HT1080 (cell line): ENCODE measurements at places on chromosomes 6 and 20.

DNA sequence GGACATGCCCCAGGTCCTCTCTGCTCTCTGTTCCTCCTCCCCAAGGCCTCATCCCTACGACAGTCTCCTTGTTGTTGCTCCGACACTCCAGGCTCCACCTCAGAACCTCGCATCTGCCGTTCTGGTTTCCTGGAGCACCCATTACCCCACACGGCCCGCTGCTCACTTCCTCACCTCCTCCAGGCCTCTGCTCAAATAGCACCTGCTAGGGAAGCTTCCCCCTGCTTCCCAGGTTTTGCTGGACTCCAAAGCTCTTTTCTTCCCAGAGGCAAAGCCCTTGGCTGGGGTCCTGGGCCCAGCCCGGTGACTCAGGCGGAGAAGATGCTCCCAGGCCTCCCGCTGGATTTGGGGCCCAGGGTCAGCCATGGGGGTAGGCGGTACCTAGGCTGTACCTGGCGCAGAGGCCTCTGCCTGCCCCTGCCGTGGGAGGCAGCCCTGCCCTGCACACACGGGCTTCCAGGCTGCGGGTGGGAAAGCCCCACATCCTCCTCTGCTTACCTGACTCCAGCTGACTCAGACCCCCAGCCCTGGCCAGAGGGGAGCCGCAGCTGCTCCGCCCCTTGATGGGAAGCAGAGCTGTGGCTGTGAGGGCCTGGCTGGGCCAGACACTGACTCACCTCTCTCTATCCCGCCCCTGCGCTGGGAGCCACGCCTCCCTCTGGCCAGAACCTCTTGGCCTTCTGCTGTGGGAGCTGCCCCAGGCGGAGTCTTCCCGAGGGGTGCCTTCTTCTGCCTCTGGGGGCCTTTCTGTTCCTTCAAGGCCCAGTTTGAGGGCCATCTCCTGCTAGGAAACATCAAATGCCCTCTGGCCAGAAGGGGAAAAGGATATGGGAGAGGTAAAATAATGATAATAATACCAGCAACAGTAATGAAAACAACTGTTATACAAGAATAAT lies 130.5 kb downstream of the CEBPB start:
- DNase-seq = peak; percentile 94

GRCh38 chr6:55979526-55979925 lies 104.1 kb upstream of the BMP5 start:
- no peak for DNase-seq

DNA sequence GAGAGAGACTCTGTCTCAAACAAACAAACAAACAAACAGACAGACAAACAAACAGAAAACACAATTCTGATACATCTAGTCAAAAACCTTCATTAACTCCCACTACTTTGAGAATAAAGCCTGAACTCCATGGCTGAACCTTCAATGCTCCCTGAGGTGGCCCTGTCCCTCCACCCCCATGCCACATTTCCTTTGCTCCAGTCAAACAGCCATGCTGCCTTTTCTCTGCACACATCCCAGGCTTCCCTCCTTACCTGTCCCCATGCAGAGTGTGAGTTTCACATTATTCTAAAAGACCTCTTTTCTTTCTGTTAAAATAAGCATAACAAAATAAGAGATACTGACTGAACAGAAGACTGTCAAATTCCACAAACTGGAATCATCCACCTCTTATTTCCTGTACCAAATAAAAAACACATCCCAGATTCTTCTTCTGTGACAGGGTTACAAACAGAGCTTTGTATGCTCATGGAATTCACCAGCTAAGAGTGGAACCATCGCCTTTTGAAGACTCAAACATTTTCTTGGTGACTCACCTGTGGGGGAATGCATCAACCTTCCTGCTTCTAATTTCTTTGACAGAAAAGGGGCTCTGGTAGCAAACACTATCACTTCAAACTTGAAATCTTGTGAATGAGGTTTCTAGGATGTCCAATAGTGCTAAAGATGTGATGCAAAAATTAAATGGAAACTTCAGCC lies 71.0 kb upstream of the SLC22A16 start:
- peak; percentile 92 for DNase-seq

DNA sequence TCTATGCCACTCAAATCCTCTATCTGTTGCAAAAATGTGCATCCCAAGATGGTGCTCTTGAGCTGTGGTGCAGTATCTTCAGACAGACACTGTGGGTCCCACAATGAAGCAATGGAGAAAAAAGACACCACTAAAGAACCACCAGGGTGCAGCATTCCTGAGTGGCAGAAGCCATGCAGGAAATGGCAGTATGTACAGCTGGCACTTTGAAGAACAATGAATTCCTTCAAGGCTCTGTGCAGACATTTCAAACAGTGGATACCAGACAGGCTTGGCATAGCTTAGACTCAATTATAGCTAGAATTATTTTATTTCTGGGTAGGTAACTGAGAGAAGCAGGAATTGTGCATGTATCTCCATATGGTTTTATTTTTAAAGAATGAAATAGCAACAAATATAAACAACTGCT lies 24.0 kb upstream of the HDAC2 start:
- DNase-seq = peak; percentile 93

DNA sequence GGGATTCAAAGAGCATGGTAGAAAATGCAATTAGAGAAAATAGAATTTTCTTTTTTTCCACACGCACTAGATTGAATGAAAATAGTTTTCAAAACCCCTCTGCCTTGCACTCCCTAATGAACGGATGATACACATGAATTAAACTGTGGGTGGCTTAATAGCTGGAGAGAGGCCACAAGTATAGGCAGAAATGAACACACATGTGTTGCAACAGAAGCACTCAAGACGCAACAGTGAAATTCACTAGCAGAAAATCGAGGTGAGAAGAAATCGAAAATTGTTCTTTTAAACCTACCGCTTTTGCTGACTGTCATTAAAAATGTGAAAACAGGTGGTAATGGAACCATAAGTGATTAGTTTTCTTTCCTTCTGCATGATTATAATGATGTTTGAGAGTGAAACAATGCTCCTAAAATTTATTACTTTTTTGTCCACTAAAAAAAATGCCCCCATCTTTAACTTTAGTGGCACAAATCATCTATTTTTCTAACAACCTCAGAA lies 80.1 kb upstream of the SHLD1 start:
- DNase-seq = no peak
